ENCODE measurements at places on chromosomes 2 and 18. TPM values are rescaled to one million over a fixed set of nuclear protein-coding genes. Genes with fewer than 3 reads are reported as not detected.

DNA sequence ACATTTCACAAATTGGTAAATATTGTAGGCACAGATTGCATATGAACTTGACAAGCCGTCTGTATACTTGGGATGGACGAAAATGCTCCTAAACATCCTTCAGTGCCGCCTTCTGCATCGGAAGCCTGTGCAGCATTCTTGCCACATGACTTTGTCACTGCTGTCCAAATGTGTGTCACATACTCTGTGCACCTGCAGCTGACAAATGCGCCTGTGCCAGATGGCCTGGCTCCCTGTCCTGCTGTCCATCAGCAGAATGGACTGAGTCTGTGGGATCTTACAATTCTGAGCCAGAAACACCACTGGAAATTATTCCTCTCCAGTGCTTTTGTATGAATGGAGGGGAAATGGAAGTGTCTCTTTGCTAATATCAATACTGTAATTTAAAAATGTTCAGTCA is 89.9 kb downstream of the DCDC2C start:
- no peak for DNase-seq
- no peak overlapping the region for H3K4me3 ChIP-seq
- H3K27ac ChIP-seq = no peak overlapping the region
- no peaks in the 10 kb centered on the region for H3K27me3 ChIP-seq
- H3K4me1 ChIP-seq = no peaks in the 10 kb centered on the region

DNA sequence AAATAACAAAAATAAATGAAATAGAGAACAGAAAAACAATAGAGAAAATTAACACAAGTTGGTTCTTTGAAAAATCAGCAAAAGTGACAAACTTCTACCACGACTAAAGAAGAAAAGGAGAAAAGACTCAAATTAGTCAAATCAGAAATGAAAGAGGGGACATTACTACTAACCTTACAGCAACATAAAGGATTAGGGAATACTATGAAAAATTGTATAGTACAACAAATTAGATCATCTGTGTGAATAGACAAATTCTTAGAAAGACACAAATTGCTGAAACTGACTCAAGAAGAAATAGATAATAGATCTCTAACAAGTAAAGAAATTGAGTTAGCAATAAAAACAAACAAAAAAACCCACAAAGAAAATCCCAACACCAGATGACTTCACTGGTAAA is 48.5 kb upstream of the PGAP1 start:
- DNase-seq = no peak
- H3K4me1 ChIP-seq = no peaks in the 10 kb centered on the region
- H3K36me3 ChIP-seq = no peaks in the 10 kb centered on the region
- no peaks in the 10 kb centered on the region for H3K27me3 ChIP-seq
- no peak overlapping the region for H3K27ac ChIP-seq
- H3K4me3 ChIP-seq = no peak overlapping the region

DNA sequence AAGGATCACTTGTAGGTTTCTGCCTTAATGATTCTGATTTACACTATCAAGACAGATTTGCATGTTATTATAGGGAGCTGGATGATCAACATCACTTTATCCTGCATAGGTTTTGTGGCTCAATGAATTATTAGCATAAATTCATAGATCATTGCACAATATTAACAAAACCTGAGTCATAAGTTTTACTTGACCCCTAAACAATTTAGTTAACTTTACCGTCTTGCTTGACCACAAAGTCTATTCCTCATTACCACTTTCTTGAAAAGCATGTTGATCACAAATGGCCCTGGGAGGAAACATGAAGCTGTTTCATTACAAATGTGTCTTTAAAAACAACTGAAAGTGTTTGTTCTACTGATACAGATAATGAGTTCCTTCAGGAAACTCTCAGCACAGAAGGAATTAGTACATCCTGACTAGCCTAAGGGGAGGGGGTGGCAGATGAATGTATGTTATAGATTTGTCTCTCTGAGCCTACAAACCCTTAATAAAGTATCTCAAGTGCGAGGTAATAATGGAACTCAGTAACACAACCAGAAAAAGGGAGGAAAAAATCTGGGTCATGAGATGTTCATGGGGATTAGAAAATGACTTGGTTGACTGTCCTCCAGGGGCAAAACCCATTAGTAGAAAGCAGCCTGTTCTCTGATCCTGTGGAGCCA is 303.4 kb downstream of the PIK3C3 start:
- no peak for DNase-seq
- no peaks in the 10 kb centered on the region for H3K4me1 ChIP-seq
- no peak overlapping the region for H3K4me3 ChIP-seq
- H3K36me3 ChIP-seq = no peaks in the 10 kb centered on the region
- no peak overlapping the region for H3K27ac ChIP-seq

- H3K4me1 ChIP-seq = no peaks in the 10 kb centered on the region
- DNase-seq = no peak
- H3K36me3 ChIP-seq = no peaks in the 10 kb centered on the region
- H3K4me3 ChIP-seq = no peak overlapping the region
- H3K27ac ChIP-seq = no peak overlapping the region
Observed at GRCh38 chr18:49858309-49859020, 45.1 kb upstream of the ACAA2 start.

GRCh38 chr2:60439219-60439974 is 114.1 kb downstream of the BCL11A start:
- H3K4me3 ChIP-seq = no peak overlapping the region
- H3K36me3 ChIP-seq = no peaks in the 10 kb centered on the region
- no peak overlapping the region for H3K27ac ChIP-seq
- H3K4me1 ChIP-seq = no peaks in the 10 kb centered on the region
- no peak for DNase-seq

DNA sequence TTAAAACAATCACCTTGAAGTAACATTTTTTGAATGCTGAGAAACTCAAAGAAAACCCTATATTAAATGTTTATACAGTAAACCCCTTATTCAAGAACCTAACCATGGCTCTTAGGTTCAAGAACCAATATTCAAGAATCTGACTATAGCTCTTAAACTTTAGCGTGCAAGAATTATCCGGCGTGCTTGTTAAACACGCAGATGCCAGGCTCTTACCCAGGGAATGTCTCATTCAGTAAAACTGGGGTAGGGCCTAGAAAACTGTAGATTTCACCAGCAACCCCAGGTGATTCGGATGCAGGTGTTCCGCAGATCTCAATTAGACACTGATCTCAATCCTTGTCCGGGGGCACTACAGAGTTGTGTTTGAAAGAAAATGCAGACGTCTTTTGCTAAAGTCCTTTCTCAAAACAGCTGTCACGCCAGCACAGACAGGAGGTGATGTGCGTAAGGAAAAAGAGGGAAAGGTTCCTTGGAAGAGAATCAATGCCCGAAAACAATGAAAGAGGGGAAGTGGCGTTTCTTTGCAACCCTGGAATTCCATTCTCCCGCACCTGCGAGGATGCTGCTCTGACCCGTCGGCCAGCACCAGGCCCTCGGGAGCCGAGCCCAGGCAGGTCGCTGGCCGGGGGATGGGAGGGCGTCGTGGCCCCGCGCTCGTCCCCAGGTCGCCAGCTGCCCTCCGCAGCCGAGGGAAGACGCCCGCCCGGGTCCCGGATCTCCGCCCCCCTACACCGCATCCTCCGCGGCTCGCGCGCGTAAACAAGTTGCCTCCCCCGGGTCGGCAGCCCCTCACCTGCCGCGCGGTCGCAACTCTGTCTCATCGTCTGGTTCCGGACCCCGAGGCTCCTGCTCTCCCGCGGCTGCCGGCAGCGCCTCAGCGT is 851 bp downstream of the EIF2AK3 start:
- peak overlapping the region; percentile 93 for H3K27ac ChIP-seq
- no peaks in the 10 kb centered on the region for H3K36me3 ChIP-seq
- peaks cover 18% of the 10 kb centered on the region for H3K4me1 ChIP-seq
- DNase-seq = no peak
- peak overlapping the region; percentile 79 for H3K4me3 ChIP-seq
- no peaks in the 10 kb centered on the region for H3K27me3 ChIP-seq

DNA sequence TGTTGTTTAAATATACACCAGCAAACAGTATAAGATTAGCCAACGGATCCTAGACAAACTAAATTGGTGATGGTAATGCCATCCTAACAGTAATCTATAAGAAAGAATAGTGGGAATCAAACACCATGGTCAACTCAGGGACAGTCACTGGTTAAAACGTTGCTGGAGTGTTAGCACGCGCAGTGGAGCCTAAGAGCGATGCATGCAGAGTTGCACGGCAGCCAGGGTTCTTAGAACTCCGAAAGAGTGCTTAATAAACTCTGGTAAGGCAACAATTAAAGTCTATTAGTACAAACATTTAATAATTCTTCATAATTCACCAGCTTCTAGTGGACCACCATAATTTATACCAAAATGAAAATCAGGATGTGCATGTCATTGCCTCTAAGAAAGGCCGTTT is 22.2 kb downstream of the LANCL1 start:
- no peak overlapping the region for H3K27ac ChIP-seq
- H3K36me3 ChIP-seq = peaks cover 7% of the 10 kb centered on the region
- DNase-seq = no peak
- H3K4me3 ChIP-seq = no peak overlapping the region
- H3K4me1 ChIP-seq = no peaks in the 10 kb centered on the region
- no peaks in the 10 kb centered on the region for H3K27me3 ChIP-seq

- no peaks in the 10 kb centered on the region for H3K27me3 ChIP-seq
- no peak overlapping the region for H3K4me3 ChIP-seq
- DNase-seq = no peak
Observed at GRCh38 chr2:12682017-12682416, 34.7 kb upstream of the TRIB2 start.

GRCh38 chr18:67582488-67582887 is 66.0 kb upstream of the DSEL start:
- no peak for DNase-seq
- no peak overlapping the region for H3K27ac ChIP-seq
- H3K4me1 ChIP-seq = no peaks in the 10 kb centered on the region

- no peak overlapping the region for H3K4me3 ChIP-seq
- no peaks in the 10 kb centered on the region for H3K4me1 ChIP-seq
- no peaks in the 10 kb centered on the region for H3K36me3 ChIP-seq
- H3K27ac ChIP-seq = no peak overlapping the region
- H3K27me3 ChIP-seq = no peaks in the 10 kb centered on the region
Observed at GRCh38 chr2:236819275-236820002, 249.8 kb downstream of the ACKR3 start.

- DNase-seq = no peak
- H3K27me3 ChIP-seq = no peaks in the 10 kb centered on the region
- H3K4me1 ChIP-seq = peaks cover 94% of the 10 kb centered on the region
- no peaks in the 10 kb centered on the region for H3K36me3 ChIP-seq
- H3K27ac ChIP-seq = peak overlapping the region; percentile 89
Observed at GRCh38 chr2:28633746-28634145, 117.9 kb upstream of the PPP1CB start.

DNA sequence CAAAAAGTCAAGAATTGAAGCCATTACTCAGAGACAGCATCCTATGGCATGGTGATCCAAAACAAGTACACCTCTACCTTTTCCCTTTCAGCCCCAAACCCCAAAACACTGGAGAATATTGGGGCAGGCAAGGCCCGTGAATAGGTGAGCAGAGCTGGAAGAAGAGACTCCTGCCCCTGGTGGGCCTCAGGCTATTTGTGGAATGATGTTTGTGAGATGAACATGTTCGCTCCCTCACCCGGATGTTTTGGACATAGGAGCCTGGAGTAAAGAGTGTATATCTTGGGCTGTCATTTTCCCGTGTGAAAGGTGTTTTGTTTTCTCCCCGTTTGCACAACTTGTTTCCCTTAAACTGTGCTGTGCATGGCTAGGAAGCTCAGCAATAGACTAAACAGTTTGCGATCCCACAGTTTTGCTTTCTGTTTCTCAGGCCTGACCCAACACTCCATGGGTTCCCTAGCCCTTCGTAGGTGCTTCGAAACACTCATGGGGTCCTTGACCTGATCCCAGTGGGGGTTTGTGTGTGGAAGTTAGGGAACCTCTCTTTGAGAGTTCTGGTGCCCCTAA is 136.5 kb upstream of the TNP1 start:
- H3K36me3 ChIP-seq = no peaks in the 10 kb centered on the region
- H3K27me3 ChIP-seq = no peaks in the 10 kb centered on the region
- no peak overlapping the region for H3K27ac ChIP-seq

- H3K36me3 ChIP-seq = no peaks in the 10 kb centered on the region
- no peaks in the 10 kb centered on the region for H3K27me3 ChIP-seq
- peaks cover 28% of the 10 kb centered on the region for H3K4me1 ChIP-seq
- DNase-seq = no peak
- H3K4me3 ChIP-seq = peak overlapping the region; percentile 57
- H3K27ac ChIP-seq = peak overlapping the region; percentile 40
Observed at GRCh38 chr2:156466739-156467405, 30.7 kb downstream of the GPD2 start.

DNA sequence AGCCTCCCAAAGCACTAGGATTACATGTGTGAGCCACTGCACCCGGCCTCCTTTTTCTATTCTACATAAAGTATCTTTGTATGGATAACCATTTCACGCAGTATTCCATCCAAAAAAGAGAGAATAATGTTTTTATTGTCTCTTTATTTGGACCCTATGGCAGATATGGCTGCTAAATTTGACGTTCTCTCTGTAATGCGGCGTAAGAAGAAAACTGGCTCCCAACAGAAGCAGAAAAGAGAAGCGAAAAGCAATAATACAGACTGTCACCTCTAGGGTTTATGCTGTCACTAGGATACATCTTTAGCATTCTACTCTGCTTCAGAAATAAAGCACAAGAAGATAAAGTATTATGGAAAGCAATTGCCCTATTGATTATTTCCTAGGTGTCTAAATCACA is 55.9 kb downstream of the FN1 start:
- no peak overlapping the region for H3K27ac ChIP-seq
- no peak overlapping the region for H3K4me3 ChIP-seq
- H3K36me3 ChIP-seq = peaks cover 87% of the 10 kb centered on the region

DNA sequence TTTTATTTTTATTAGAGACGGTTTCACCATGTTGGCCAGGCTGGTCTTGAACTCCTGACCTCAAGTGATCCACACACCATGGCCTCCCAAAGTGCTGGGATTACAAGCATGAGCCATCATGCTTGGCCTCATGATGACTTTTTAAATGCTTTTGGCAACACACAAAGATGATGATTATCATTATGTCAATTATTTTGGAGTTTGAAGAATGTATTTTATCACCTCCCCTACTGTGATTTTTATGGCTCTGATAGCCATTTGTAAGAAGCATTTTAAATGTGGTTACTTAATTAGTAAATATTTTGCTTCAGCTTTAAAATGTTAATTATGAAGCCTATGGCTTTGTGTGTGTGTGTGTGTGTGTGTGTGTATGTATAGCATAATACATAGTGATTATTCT is 45.1 kb upstream of the RAB27B start:
- no peak overlapping the region for H3K27ac ChIP-seq
- no peaks in the 10 kb centered on the region for H3K27me3 ChIP-seq
- no peak for DNase-seq

DNA sequence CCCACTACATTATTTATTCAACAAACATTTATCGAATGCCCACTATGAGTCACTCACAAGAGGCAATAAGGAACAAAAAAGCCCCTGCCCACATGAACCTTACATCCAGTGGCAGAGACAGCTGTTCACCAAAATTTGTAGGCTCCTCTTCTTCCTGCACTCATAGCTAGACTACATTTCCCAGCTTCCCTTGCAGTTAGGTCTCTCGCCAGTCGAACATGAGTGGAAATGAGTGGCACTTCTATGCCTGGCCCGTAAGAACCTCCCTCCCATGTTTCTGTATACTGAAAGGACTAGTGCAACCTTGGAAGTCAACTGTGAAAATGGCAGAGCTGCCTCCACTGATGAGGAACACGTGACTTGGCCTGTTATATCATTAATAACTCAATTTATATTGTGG is 19.4 kb upstream of the NCOA1 start:
- H3K27me3 ChIP-seq = no peaks in the 10 kb centered on the region
- no peak overlapping the region for H3K4me3 ChIP-seq
- no peak for DNase-seq
- H3K36me3 ChIP-seq = no peaks in the 10 kb centered on the region
- no peaks in the 10 kb centered on the region for H3K4me1 ChIP-seq
- no peak overlapping the region for H3K27ac ChIP-seq

Gene C2orf78
- total RNA-seq = not detected

Gene HS6ST1
- 21.8 TPM for total RNA-seq

Gene NEB
- 8.6 TPM for total RNA-seq

Gene TGFA
- 1.9 TPM for total RNA-seq

Gene VIL1
- total RNA-seq = 3.6 TPM

Gene SNED1
- total RNA-seq = 206 TPM

Gene SDC1
- 9.6 TPM for total RNA-seq

Gene HOXD10
- not detected for total RNA-seq

Gene MBP
- 41.7 TPM for total RNA-seq
